Activated CD8-positive, alpha-beta T cell treated with anti-CD3 and anti-CD28 coated beads, Interleukin-2, amount 10 ng/mL, durations not matched to agents 7 days and 5 days (primary cell): ENCODE measurements at places on chromosomes 3 and 15. TPM values are rescaled to one million over a fixed set of nuclear protein-coding genes. Genes with fewer than 3 reads are reported as not detected.

TNFSF10 gene
- total RNA-seq = 108 TPM

ITIH1 gene
- not detected for total RNA-seq

GJD2 gene
- not detected for total RNA-seq

TRIM59 gene
- total RNA-seq = 51.2 TPM

BCL2A1 gene
- total RNA-seq = 26.3 TPM

HTD2 gene
- total RNA-seq = 8.1 TPM

- DNase-seq = no peak
Measured at GRCh38 chr3:41638381-41638780, 323.5 kb downstream of the ULK4 start.

TRAT1 gene
- total RNA-seq = 58.4 TPM

TOPAZ1 gene
- not detected for total RNA-seq

MLH1 gene
- 65.3 TPM for total RNA-seq

DNA sequence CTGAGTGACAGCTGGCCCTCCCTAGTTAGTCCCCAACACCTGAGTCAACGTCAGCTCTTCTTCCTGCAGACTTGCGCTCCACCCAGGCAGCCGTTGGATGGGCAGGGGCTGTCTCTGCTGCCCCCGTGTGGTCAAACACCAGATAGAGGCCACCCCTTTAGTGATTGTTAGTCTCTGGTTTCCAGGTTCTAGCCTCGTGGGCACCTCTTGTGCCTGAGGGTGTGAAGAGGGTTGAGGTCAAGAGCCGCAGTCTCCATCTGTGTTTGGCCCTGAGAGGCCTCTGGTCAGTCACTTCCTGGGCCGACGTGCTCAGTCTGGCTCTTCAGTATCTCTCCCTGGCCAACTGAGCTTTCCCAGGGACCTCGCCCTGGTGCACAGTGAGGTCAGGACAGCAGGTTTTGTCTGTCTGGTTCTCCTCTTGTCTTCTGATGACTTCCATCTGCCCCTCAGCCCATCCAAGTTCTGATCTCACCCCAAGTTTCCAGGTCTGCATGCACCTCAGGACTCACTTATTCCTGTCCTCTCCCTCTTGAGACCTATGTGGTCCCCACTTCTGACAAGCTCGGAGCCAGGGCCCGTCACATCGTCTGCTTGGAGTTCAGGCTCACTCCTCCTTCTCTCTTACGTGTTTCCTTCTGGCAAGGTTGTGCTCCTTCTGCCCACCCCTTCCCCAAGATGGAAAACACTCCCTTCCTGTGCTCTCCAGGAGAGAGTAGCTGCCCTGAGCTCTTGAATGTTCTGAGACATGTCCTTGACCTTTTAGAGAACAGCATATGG is 20.9 kb downstream of the CD276 start:
- DNase-seq = peak; percentile 79

DNA sequence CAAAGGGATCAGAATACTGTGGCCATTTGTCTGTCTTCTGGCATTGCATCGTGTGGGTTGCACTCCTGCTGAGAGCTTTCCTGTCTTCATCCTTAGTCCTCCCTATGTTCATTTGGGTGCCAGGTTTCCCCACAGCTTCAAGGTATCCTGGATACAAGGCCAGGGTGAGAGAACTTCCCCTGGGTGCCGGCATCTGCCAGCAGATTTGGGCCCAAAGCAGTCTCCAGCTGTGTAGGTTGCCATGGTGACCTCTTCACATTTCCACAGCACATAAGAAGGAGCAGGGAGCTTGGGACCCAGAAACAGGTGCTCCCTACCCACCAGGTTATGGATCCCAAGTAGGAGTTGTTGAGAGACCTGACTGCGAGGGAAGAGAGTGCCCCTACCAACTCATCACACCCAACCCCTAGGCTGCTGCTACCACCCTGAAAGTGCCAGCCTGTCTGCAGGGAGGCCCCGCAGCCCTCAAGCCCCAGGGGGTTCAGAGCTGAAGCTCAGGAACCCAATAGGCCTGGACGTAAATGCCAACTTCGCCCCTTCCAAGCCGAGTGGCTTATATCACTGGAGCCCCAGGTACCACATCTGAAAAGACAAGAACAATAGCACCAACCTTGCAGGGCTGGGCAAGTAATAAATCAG is 19.9 kb downstream of the TTC21A start:
- DNase-seq = no peak

DNA sequence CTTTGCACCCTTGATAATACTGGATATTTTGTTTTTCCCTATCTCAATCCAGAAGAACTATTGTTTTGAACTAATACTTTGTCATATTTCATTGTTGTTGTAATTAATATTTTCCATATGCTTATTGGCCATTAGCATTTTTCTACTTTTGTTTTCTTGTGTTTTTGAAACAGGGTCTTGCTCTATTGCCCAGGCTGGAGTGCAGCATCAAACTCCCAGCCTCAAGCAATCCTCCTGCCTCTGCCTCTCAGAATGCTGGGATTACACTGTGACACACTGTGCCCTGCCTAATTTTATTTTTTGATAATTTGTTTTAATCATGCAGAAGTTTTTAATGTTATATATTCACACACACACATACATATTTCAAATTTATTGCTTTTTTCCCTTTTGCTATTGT is 3.4 kb upstream of the RPS27L start:
- no peak for DNase-seq

LYZL4 gene
- total RNA-seq = not detected

DNA sequence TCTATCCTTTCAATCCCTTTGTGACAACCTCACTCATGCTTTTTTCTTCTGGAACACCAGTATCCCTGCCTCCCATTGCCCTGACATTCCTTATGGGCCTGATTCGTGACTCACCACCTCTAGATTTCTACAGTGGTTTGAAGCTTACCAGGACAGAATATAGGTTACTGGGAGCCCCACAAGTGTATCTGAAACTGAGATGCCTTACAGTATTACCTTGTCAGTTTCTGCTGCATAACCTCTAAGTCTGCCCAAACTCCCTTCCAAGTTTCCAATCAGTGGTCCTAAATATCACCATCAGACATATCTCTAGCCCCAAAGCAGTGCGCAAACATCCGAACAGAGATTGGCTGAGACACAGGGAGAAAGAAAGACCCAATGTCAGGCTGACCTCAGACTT is 5.6 kb downstream of the CPB1 start:
- DNase-seq = no peak

SMC4 gene
- total RNA-seq = 300 TPM

- no peak for DNase-seq
Measured at GRCh38 chr3:157075693-157076420, 84.1 kb downstream of the CCNL1 start.
